BJ (cell line): ENCODE measurements at places on chromosomes 3 and 15.

GRCh38 chr3:173892547-173892946, 495.0 kb downstream of the NLGN1 start:
- DNase-seq = no peak

- DNase-seq = no peak
These were observed 48.9 kb downstream of the LRRFIP2 start for GRCh38 chr3:37125195-37126073.

DNA sequence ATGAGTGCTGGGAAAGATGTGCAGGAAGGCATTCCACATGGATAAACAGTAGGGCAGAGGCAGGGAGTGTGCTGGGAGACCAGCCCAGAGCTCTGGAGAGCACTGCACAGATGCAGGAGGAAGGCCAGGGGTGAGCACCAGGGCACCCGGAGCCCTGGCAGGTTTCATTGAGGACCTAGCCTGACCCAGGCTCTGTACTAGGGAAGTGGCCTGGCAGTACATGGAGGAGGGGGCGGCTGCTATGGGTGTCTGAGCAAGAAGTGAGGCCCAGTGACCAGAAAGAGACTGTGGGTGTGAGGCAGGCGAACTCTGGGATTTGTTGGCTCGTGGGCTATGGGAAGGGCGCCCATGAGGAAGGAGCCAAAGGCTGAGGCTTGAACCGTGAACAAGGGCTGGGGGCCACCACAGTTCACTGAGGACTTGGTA, 139.1 kb downstream of the DNAJB8 start:
- no peak for DNase-seq

DNA sequence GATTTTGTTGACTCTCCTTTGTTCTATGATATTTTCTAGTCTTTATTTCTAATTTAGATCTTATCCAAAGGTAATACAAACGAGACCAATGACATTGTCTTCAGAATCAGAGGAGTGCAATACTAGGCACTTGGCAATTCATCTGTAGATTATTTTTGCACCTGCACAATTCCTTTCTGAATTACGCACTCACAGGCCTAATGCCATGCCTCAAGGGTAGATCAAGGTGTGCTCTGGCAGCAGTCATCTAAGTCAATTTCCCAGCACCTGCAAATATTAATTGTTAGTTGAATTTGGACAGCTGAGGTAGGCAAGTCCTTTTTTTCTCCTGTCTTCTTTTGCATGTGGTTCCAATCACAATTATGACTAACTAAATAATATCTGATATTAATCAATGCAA, 653.2 kb downstream of the ROBO2 start:
- DNase-seq = no peak

DNA sequence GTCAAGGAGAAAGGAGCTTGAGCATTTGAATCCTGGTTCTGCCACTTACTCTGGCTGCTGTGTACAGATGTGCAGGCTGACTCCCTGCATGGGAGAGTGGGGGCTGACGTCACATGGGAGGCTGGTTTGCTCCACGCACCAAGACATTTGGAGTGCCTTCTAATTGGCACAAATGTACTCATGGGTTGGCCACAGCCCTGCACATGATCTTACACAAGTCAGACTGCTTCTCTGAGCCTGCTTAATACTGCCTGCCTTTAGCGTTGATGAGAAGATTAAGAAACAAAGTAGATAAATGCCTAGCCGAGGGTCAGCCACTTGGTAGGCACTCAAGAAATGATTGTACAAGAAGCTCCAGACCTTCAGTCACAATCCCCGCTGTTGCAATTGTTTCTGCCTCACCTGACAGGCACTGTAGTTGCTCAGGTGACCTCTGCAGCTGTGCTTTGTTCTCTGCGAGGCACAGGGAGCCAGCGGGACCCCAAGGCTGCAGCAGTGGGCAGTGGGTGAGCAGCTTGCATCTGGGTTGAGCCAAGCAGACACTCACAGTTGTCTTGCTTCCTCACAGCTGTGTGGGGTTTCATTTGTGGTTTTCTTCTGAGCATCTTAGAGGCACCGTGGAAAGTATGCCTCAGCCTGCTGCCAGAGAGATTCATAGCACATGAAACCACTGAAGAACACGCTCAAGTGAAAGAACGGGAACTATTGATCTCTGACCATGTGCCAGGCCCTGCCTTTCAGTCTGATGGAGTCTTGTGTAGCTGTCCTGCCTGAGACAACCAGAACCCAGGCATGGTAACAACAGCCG, 33.1 kb downstream of the GRK7 start:
- DNase-seq = no peak

- DNase-seq = no peak
These were observed 48.4 kb downstream of the MLH1 start for GRCh38 chr3:37041546-37042195.

GRCh38 chr3:26587571-26587970, 35.0 kb upstream of the LRRC3B start:
- DNase-seq = no peak

GRCh38 chr3:68019876-68020275, 365.5 kb upstream of the SUCLG2 start:
- DNase-seq = no peak
